ENCODE measurements at places on chromosomes 13 and 19.

- DNase-seq, result no peak
Observed at GRCh38 chr19:44807652-44808462, 1.0 kb upstream of the BCAM start.

DNA sequence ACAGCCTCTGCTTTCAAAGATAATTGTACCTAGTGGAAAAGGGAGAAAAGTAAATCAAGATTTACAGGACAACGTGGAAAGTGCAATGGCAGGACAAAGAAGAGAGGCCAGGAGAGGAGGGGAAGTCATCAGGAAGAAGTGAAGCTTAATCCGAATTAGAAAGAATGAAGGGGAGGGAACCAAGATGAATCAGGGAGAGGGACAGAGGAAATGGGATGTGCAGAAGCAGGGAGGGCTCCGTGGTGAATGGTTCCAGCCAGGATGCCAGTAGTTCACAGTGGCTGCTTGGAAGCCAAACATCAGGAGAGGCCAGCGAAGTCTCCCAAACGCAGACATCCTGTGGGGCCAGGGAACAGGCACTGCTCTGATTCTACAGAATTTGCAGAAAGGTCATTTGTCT lies 144.4 kb downstream of the LIG4 start:
- no peak for DNase-seq

- peak; percentile 53 for DNase-seq
Observed at GRCh38 chr19:55459950-55460657, 1.3 kb downstream of the ISOC2 start.

- no peak for DNase-seq
Observed at GRCh38 chr19:51326216-51327065, 15.0 kb downstream of the IGLON5 start.

- DNase-seq, result no peak
Observed at GRCh38 chr13:36914648-36915047, 5.4 kb downstream of the SMAD9 start.

DNA sequence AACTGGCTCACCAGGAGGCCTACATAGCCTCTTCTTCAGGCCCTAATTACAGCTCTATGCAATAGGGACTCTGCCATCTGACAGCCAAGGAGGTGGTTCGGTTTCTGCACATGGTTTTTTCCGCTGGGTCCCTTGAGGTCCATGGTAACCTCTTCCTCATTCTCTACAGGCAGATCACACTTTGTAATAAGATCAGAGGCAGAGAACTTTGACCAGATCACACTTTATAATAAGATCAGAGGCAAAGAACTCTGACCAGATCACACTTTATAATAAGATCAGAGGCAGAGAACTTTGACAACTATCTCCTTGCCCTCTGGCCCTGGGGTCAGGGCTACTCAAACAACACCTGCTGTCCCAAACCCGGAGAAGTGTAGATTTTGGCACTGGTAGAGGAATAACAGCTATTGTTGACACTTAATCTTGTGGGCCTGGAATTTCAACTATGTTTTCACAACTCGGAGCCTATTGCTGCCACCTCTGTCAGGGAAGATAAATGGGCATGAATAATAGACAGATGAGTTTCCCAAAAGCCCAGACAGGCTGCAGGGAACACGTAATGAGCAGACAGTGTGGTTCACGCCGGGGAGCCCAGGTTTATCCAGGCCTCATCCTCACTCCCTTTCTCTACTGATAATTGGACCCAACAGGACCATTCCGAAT lies 246.1 kb downstream of the UQCRFS1 start:
- no peak for DNase-seq

- DNase-seq, result no peak
Observed at GRCh38 chr19:6011794-6012193, 33.9 kb upstream of the RANBP3 start.

DNA sequence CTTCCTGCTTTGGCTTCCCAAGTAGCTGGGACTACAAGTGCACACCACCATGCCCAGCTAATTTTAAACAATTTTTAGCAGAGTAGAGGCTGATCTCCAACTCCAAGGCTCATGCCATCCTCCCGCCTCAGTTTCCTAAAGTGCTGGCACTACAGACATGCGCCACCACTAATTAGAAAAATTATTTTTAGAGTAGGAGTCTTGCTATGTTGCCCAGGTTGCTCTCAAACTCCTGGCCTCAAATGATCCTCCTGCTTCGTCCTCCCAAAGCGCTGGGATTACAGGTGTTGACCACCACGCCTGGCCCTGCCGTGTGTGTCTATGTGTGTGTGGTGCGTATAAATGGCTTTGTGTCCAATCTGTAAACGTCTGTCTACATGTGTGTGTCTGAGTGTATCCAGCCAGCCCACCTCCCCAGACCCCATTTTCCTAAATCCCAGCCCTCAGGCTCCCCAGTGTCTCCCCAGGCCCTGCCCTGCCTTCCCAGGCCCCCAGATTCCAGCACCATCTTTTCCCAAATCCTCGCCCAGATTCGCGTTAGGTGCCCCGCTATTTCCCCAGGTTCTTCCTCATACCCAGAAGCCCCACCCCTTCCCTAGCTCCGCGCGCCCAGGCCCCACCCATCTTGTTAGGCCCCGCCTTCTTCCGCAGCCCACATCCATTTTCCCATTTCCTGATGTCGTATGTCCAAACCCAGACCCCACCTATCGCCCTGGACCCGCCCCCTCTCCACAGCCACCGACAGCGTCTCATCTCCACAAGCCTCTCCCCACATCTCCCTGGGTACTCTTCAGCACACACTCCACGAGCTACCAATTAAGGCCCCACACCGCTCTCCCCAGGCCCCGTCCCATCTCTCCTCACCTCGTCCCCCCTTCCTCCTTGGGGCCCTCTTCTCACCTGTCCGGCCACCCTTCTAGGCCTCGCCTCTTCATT lies 24.9 kb downstream of the SLC8A2 start:
- DNase-seq, result peak; percentile 64

DNA sequence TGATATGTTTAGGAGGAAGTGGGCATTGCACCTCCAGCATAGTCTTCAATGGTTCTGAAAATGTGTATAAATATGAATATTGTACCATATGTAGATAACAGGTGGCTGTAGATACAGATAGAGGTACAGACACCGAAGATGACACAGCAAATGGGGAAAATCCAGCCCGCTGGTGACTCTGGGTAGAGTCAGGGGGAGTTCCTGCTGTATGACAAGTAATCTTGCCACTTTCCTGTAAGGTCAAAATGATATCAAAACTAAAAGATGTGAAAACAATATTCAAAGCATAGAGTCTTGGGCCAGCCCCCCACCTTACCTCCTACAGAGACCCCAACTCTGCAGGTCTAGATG lies 17.8 kb downstream of the C2CD4C start:
- no peak for DNase-seq

GRCh38 chr19:19645233-19645870 lies 1.9 kb upstream of the GMIP start:
- no peak for DNase-seq

GRCh38 chr13:28494504-28494777 lies 487 bp downstream of the FLT1 start:
- no peak for DNase-seq
